IMR-90 (cell line): ENCODE measurements at places on chromosomes 3 and 15.

- DNase-seq, result no peak
Observed at GRCh38 chr3:111476701-111477100, 65.3 kb upstream of the CD96 start.

DNA sequence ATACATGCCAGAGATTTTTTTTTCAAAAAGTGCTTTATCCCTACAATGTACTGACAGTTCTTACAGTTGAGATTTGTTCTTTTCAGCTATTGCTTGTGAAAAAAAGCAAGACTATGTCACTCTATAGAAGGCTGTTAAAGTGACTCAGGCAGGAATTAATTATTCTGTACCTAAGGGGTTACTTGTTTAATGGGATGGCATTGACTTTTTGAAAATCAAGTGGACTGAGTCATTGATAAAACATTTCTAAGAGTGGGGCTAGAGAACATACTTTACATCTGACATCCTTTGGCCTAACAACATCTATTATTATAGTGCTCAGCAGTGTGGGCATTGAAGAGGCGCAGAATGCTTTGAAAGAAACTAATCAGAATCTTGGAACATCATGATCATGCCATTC lies 34.3 kb downstream of the INTS14 start:
- DNase-seq, result peak; percentile 57

DNA sequence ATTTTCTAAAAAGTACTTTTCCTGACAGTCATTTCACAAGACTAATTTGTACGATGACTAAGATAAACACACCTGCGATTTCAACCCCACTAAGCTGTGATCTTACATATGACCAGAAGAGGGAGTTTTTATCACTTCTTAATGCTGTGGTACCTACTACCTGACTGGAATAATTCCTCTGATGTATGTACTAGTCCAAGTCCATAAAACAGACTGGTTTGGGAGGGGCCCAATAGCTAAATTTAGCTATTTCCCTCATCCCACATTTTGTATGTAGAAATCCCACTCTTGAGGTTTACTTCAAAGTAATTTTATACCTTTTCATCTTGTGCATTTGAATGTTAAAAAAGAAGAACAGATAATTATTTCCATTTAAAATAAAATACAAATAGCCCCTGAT lies 49.7 kb upstream of the SCAANT1 start:
- DNase-seq, result peak; percentile 68

GRCh38 chr15:99315636-99316035 lies 64.4 kb downstream of the LRRC28 start:
- no peak for DNase-seq

DNA sequence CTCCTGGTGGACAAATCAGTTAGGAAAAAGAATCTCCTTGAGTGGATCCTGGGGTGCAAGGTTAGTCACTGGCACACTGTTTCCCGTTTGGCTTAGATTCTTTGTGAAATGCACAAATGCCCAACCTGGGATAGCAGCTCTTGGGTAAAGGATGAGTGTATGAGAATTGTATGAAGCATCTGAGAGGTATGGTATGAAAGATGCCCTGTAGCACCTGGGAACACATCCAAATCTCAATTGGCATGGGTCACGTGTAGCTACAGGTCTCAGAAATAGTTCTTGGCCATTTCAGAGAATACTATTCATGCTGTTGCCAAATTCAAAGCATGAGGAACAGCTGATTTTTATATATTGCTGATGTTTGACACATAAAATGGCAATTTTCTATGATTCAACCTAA lies 84.3 kb downstream of the KCNH8 start:
- DNase-seq, result no peak

DNA sequence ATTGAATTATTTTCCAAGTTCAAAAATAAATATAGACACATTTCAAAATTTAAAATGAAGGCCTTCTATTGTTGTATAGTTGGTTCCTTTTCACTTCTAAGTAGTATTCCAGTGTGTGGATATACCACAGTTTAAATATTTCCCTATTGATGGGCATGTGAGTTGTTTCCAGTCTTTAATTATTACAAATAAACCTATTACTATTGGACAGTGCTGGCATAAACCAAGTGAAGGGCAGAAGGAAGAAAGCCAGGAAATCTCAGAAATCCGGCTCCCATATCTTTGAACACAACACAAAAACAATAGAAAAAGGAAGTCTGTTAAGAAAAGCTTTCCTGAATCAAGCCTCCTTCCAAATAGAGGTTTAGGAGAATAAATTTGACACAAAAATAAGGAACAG lies 26.1 kb downstream of the GOLGB1 start:
- DNase-seq, result no peak

DNA sequence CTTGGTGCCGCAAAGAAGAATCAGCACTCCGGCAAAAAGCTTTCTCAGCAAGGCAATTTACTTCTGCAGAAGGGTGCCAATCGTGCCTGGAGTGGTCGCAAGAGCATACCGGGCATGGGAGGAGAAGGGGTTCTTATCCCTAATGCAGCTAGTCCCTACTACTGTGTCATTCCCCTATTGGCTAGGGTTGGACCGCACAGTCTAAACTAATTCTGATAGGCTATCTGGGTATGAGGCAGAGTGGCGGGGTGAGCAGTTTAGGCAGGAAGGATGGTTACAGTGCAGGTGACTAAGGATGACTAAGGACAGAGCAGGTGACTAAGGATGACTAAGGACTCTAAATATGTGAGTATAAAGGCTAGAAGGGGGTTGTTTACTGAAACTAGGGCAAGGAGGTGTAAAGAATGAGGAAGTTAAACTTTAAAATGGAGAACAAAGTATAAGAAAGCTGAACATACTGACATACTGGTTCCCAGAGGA lies 52.9 kb downstream of the PGBD4 start:
- peak; percentile 49 for DNase-seq

DNA sequence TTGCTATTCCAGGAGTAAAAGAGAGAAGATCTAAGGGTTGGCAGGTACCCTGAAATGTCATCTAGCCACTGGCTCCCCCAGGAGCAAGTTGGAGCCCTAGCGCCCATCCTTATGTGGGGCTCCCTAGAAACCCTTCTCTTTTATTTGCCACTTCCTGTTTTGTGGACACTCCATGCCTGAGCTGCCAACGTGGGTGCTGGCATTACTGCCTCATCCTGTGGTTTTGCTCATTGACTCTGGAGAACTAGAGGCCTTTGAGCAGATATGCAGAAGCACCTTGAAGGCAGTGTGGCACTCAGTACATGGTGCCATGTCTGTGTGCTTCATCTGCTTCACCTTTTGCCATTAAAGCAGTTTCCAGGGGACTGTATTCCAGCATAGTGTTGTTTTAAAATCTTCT lies 8.1 kb downstream of the EDEM1 start:
- no peak for DNase-seq

DNA sequence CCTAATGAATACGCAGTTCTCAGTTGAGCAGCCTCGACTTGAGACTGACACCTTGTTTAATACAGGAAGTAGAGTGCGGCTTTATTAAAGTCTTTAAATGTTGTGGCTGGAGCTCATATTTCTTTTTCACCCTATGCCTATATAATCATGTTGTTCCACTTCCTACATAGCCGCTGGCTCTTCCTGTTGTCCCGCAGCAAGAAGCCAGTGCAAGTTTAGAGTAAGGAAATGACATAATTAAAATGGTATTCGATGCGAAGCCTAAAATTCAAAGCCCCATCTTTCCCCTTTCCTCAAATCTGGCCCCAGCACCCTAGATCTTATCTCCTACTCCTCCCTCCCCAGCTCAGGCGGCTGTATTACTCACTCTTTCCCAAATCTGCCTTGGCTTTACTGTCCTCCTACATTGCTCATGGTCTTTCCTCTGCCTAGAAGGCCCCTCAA lies 7.5 kb upstream of the PHLDB2 start:
- peak; percentile 73 for DNase-seq
